CD8-positive, alpha-beta T cell (primary cell): ENCODE measurements at places on chromosomes 4 and X.

DNA sequence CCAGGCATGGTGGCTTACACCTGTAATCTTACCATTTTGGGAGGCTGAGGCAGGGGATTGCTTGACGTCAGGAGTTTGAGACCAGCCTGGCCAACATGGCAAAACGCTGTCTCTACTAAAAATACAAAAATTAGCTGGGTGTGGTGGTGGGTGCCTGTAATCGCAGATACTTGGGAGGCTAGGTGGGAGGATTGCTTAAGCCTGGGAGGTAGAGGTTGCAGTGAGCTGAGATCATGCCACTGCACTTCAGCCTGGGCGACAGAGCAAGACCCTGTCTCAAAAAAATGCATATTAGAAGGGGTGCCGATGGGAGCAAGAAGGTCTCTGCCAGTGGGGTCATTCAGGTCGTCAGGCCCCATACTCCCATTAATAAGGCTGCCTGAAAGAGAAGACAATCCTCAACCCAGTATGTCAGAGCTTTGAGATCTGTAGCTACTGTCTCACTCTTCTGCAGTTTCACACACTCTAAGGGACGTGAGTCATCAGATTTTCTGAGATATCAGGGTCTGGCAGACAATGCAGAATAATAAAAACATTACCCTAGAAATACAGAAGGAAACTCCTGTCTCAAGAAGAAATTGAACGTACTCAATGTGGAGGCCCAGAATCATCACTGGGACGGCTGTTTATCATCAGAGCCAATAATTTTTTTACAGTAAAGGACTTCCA is 176.7 kb upstream of the FAT1 start:
- no peak for DNase-seq

DNA sequence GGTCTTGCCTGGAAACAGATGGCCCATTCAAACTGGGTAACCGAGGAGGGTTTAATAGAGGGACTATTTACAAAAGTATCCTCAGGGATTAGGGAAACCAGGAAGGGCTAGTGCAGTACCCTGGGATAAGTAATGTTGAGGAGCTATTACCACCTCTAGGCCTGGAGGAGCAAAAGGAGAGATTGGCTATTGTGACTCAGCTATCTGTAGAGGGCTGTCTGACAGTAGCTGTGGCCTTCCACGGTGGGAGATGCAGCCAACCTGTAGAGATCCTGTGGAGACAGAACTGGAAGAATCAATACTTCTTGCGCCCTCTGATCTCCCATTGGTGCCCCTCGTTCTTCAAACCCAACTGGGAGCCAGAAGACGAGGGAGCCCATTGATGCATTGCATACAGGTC is 34.1 kb upstream of the RPS6KA3 start:
- no peak for DNase-seq

DNA sequence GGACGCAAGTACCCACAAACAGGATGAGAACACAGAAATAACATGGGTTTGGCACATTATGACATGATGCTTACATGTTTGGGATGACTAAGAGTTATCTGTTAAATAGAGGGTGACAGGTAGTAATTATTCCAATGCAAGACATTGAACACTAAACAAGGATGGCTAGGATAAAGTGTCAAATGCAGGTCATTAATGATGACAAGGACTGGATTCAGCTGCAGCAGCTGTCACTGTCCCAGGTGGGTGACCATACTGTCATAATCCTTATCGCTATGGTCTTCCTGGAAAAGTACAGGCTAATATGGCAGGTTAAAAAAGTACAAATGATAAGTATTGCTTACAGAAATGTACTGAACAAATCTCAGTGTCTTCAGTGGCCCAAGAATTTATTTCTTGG is 123.9 kb downstream of the ANTXR2 start:
- DNase-seq = no peak

DNA sequence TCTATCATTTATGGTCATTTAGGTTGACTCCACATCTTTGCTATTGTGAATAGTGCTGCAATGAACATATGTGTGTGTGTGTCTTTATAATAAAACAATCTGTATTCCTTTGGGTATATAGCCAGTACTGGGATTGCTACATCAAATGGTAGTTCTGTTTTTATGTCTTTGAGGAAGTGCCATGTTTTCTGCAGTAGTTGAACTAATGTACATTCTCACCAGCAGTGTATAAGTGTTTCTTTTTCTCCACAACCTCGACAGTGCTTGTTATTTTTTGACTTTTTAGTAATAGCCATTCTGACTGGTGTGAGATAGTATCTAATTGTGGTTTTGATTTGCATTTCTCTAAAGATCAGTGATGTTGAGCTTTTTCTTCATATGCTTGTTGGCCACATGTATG is 80.5 kb downstream of the ARHGAP6 start:
- no peak for DNase-seq

DNA sequence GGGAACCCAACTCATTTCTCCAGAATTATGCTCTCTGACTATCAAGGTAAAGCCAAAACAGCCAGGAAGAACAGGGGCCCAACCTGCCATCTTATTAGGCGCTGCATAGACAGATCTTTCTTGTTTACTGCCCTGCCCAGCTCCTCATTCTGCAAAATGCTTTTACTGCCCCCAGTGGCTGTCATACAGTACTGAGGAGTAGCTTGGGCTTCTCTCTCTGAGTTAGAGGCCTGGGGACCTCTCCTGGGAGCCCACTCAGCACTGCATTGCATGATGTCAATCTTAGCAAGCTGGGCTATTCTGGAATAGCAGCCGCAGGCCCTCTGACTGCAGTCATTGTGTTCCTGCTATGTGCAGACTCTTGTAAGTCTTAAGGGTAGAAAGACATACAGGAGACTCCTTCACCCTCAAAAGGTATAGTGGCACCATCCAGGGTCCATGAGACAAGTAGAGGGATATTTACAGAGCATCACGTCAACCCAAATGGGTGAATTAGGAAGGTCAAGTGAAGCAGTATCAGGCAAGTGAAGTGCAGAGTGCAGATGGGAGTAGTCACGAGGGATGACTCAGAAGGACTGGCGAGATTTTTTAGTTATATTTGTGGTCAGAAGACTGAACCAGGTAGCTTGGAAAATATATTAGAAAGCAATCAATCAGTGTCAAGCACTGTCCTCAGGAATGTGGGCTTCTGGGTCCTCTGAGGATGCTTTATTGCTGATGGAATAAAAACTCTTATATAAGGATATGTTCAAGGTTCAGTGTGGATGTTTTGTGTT is 294.1 kb upstream of the SFRP2 start:
- DNase-seq = no peak

GRCh38 chr4:125492957-125493356 is 178.2 kb downstream of the FAT4 start:
- no peak for DNase-seq

- DNase-seq = no peak
These were observed 48.5 kb downstream of the ZCCHC12 start for GRCh38 chrX:118872102-118872566.

DNA sequence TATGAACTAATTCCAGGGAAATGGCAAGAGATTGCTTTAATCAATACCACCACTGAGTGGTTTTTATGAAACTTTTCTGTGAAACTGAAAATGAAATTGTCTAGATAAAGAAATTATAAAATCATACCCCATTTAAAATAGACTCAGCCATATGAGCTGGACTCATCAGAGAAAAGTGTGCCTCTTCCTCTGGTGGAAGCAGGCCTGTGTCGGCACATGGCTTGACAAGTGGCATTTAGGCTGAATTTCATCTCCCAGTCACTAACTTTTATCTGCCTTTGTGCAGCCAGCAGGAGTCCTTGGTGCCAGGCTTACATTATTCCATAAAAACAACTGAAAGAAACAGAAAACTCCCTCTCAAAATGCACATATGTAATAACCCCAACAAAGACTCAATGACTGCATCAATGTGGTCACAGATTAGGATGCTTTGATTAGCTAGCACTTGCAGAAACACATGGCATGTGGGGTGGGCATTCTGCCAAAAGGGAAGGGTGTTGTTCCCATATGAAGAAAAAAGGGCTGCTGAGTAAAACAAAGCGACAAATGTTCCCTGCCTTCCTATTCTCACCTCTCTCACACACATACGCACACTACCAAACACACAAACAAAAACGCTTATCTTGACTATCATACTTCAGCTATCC is 232.3 kb downstream of the PABPC4L start:
- DNase-seq = no peak

- DNase-seq = no peak
These were observed 32.4 kb downstream of the LRBA start for GRCh38 chr4:150982557-150983233.

DNA sequence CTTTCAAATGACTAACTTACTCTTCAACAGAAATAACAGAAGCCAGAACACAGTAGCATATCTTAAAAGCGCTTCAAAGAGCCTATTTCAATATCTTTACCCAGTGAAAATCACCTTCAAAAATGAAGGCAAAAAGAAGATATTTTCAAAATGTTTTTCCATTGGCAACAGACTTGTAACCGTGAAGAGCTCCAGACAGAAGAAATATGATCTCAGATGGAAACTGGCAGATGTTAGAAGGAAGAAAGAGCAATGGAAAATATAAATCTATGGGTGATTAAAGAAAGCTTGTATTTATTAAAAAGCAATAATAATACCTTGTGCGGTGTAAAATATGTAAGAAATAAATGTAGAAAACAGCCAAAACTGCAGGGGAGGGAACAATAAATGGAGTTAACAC is 35.7 kb downstream of the PRKG2 start:
- DNase-seq = no peak

GRCh38 chr4:144411119-144411518 is 234.8 kb upstream of the HHIP start:
- DNase-seq = no peak
